Heart right ventricle (tissue), 16 donors: ENCODE measurements at places on chromosomes 2 and 18. TPM values are rescaled to one million over a fixed set of nuclear protein-coding genes. Genes with fewer than 3 reads are reported as not detected.
A peak's percentile ranks its signal among the peaks of the same experiment; 100 is the strongest.

- no peak overlapping the region for H3K27ac ChIP-seq
- no peaks in the 10 kb centered on the region for H3K27me3 ChIP-seq
- peaks cover 92% of the 10 kb centered on the region for H3K4me1 ChIP-seq
- H3K4me3 ChIP-seq: no peak overlapping the region
- DNase-seq: no peak
- no peaks in the 10 kb centered on the region for H3K36me3 ChIP-seq
These were observed 75.6 kb downstream of the MAP4K4 start for GRCh38 chr2:101773137-101773536.

DNA sequence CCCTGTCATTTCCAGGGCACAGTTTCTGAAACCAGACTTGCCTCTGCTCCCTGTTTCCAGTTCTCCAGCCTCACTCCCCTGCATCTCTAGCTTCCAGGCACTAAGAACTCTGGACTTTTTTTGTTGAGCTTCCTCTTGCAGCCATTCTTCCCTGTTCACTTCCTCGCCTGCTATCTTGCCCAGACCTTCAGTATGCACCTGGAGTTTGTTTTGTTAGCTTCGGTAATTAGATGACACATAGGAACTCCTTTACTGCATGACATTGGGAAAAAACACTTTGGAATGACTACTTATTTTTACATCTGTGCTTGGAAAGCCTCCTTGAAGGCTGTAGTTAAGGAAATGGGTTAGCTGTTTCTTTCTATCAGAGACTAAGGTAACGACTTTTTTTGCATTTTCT lies 35.2 kb downstream of the OTOF start:
- no peaks in the 10 kb centered on the region for H3K36me3 ChIP-seq
- H3K4me3 ChIP-seq: no peak overlapping the region
- no peaks in the 10 kb centered on the region for H3K27me3 ChIP-seq
- H3K27ac ChIP-seq: no peak overlapping the region

DNA sequence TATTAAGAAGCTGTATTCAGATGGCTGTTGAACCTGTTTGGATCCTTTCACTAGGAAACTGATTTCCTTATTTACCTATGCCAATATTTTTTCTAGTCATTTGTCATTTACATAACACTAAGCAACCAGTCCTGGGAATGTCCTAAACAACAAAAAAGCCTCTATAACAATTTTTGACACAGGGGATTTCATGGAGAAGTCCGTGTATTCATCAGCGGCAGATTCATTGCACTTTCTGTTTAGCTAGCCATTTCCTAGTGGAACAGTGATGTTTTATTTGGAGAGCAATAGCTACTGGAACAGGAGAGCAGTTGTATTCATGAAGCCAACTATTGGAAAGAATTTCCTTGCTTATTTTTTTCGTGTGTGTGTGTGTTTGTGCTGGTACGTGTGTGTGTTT lies 604.3 kb upstream of the POU3F3 start:
- H3K36me3 ChIP-seq: no peaks in the 10 kb centered on the region
- DNase-seq: no peak
- H3K4me3 ChIP-seq: no peak overlapping the region
- H3K4me1 ChIP-seq: no peaks in the 10 kb centered on the region
- no peaks in the 10 kb centered on the region for H3K27me3 ChIP-seq
- H3K27ac ChIP-seq: no peak overlapping the region

GRCh38 chr2:111196435-111196834 lies 75.7 kb downstream of the BCL2L11 start:
- H3K4me3 ChIP-seq: no peak overlapping the region
- H3K27me3 ChIP-seq: no peaks in the 10 kb centered on the region
- no peak for DNase-seq
- no peaks in the 10 kb centered on the region for H3K36me3 ChIP-seq

DNA sequence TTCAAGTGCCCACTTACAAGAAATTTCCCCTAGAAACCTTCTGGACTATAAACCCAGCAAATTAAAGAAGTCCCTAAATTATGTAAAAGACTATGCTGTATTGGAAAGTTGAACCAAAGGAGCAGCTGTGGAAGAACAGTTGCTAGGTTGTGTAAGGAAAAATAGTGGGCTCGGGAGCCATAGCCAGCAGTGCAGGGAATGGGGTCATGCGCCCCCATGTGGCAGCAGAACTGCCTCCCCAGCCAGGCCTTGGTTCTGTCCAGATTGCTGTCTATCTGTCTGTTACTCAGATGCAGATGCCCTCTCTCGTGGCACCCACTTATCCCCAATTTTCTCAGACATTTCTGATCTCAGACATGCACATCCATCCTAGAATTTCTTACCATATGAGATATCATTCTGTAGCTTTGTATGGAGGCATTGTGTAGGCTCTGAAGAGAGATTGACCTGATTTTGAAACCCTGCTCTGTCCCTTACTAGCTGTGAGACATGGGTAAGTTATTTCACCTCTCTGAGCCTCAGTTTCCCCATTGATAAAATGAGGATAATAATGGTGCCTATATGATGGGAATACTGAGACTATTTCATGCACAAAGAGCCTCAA lies 258.3 kb downstream of the SS18 start:
- no peaks in the 10 kb centered on the region for H3K36me3 ChIP-seq
- peak; percentile 67 for DNase-seq
- no peak overlapping the region for H3K27ac ChIP-seq
- H3K27me3 ChIP-seq: no peaks in the 10 kb centered on the region

DNA sequence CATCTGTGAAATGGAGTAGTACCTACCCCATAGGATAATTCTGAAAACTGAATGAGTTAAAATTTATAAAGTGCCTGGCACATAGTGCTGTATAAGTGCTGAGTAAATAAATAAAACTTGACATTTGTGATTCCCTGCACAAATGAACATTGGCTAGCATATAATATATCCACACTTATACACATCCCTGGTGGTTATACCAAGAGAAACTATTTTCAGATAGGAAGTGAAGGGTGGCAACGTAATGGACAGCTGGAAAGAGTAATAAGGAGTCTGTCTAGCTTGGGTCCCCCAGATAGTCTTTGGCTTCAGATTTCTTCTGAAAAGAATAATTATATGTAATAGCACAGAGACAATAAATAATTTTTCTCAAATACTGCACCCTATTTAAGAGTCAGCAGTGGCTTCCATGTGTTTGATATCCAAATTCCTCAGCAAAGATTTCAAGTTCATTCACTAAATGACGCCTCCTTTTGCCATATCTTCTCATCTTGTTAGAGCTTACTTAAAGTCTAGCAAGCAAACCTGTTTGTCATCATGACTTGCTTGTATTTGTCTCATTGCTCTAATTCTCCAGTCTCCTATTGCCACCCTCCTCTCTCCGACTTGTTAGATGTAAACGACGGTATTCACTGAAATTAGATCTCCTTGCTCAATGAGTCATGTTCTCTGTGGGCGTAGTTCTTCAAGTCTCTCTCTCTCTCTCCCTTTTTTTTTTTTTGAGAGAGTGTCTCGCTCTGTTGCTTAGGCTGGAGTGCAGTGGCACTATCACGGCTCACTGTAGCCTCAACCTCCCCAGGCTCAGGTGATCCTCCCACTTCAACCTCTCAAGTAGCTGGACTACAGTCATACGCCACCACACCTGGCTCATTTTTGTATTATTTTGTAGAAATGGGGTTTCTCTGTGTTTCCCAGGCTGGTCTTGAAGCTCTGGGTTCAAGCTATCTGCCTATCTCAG lies 8.7 kb upstream of the ADGRF3 start:
- DNase-seq: no peak
- no peak overlapping the region for H3K4me3 ChIP-seq
- H3K36me3 ChIP-seq: no peaks in the 10 kb centered on the region
- H3K27ac ChIP-seq: no peak overlapping the region
- no peaks in the 10 kb centered on the region for H3K27me3 ChIP-seq
- H3K4me1 ChIP-seq: peaks cover 4% of the 10 kb centered on the region

DNA sequence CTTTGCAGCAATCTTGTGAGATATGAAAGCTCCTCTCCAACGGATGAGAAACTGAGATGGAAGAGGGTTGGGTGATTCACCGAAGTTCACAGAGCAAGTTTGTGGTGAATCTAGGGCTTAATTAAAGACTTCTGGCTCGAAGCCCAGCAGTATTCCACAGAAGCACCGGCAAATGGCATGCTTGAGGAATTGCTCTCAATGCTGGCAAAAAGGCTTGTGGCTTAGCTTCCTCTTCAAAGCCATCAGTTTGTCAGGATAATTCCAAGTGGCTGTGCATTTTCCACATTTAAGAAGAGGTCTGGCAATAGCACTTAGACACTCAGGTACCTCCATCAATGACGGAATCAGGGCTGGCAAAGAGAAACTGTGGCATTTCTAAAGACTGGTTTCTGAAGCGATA lies 98.7 kb upstream of the SLC66A3 start:
- no peak for DNase-seq
- no peaks in the 10 kb centered on the region for H3K4me1 ChIP-seq
- no peak overlapping the region for H3K4me3 ChIP-seq

- no peaks in the 10 kb centered on the region for H3K36me3 ChIP-seq
- H3K4me3 ChIP-seq: no peak overlapping the region
- H3K27me3 ChIP-seq: no peaks in the 10 kb centered on the region
- no peak for DNase-seq
- no peak overlapping the region for H3K27ac ChIP-seq
- H3K4me1 ChIP-seq: no peaks in the 10 kb centered on the region
These were observed 18.5 kb downstream of the BIRC6 start for GRCh38 chr2:32375228-32375892.

DNA sequence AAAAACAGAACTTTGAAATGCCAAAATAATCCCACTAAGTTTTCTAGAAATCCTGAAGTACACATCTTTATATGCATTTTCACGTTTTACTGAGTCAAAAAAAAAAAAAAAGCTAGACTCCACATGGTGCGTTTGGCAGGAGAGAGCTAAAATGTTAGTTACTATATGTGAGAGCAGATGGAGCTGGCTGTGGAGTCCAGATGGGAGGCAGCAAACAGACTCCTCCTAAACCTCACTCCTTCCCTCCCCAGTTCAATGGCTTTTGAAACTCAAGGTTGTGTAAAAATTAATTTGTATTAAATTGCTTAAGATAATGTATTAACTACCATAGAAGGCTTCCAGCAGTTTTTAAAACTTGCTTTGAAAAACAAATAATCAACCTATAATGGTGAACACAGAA lies 248.8 kb downstream of the AGPS start:
- H3K4me3 ChIP-seq: no peak overlapping the region
- no peak for DNase-seq
- no peaks in the 10 kb centered on the region for H3K36me3 ChIP-seq
- H3K4me1 ChIP-seq: peaks cover 11% of the 10 kb centered on the region

GRCh38 chr2:6206882-6207281 lies 514.7 kb downstream of the SOX11 start:
- no peaks in the 10 kb centered on the region for H3K27me3 ChIP-seq
- H3K4me1 ChIP-seq: no peaks in the 10 kb centered on the region
- no peak for DNase-seq
- no peak overlapping the region for H3K27ac ChIP-seq

DNA sequence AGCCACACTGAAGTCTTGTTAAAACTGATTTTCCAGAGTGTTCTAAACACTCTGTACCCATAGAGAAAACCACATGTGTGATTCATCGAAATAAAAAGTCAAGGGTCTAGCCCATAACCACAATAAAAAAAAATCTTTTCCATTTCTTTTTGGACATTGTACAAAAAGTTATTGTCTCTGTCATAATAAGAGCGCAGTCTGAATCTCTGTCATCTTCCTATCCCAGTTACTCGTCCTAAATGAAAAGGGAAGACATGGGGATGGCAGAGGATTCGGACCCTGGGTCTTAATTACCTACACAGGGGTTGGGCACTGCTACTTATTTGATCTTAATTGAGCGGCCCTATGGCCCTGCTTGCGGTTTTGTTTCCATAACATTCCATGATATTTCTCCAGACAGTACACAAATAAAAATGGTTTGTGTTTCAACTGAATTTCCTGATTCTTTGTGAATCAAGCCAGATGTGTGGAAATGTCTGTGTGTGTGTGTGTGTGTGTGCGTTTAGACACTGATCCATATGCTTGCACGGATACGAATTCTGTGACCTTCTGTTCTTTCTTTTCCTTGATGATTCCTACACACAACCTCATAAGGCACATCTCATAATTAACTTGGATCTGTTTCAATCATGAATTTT lies 133.4 kb upstream of the SPATS2L start:
- no peaks in the 10 kb centered on the region for H3K27me3 ChIP-seq
- no peak overlapping the region for H3K27ac ChIP-seq
- no peak overlapping the region for H3K4me3 ChIP-seq
- DNase-seq: no peak
- peaks cover 3% of the 10 kb centered on the region for H3K4me1 ChIP-seq
- no peaks in the 10 kb centered on the region for H3K36me3 ChIP-seq

- no peaks in the 10 kb centered on the region for H3K27me3 ChIP-seq
- H3K27ac ChIP-seq: no peak overlapping the region
- peaks cover 3% of the 10 kb centered on the region for H3K4me1 ChIP-seq
These were observed 109.4 kb downstream of the TANC1 start for GRCh38 chr2:159077869-159078268.

GRCh38 chr2:126825316-126825715 lies 73.4 kb upstream of the TEX51 start:
- no peak overlapping the region for H3K27ac ChIP-seq
- no peaks in the 10 kb centered on the region for H3K27me3 ChIP-seq
- no peak overlapping the region for H3K4me3 ChIP-seq
- DNase-seq: no peak

DNA sequence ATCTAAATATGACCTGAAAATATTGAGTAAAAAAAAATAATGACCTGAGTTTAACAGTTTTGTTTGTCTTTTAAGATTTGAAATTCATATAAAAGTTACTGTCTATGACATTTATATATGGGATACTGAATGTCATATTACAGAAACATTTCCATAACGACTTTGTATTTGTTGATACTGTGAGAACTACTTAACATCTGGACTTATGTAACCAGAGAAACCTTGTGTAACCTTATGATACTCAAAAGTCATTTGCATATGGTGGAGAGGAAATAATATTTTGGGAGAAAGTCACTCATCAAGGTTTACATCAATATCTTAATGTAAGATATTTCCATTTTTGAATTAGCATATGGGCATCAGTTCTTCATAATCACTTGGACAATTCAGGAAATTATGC lies 12.6 kb downstream of the MFSD6 start:
- no peaks in the 10 kb centered on the region for H3K27me3 ChIP-seq
- peaks cover 44% of the 10 kb centered on the region for H3K4me1 ChIP-seq
- H3K4me3 ChIP-seq: no peak overlapping the region
- DNase-seq: no peak
- H3K27ac ChIP-seq: no peak overlapping the region

- no peaks in the 10 kb centered on the region for H3K27me3 ChIP-seq
- DNase-seq: no peak
- H3K4me1 ChIP-seq: no peaks in the 10 kb centered on the region
- no peaks in the 10 kb centered on the region for H3K36me3 ChIP-seq
These were observed 60.6 kb downstream of the MTCL1 start for GRCh38 chr18:8765783-8766463.

RHOB gene
- 215 TPM for total RNA-seq

EIF2B4 gene
- 34.9 TPM for total RNA-seq

LMAN2L gene
- 30.9 TPM for total RNA-seq

NEU2 gene
- total RNA-seq: not detected

DYNAP gene
- total RNA-seq: not detected

TCF23 gene
- 0.05 TPM for total RNA-seq

SLC8A1 gene
- 1,088 TPM for total RNA-seq
